ENCODE measurements at places on chromosomes 6 and 20. TPM values are rescaled to one million over a fixed set of nuclear protein-coding genes. Genes with fewer than 3 reads are reported as not detected.

IL17A gene
- total RNA-seq: not detected

GRCh38 chr6:148990403-148990802, 243.6 kb downstream of the UST start:
- H3K27me3 ChIP-seq: peaks cover 22% of the 10 kb centered on the region
- no peak overlapping the region for H3K27ac ChIP-seq
- no peaks in the 10 kb centered on the region for H3K36me3 ChIP-seq
- DNase-seq: no peak
- no peaks in the 10 kb centered on the region for H3K4me1 ChIP-seq

ARMH2 gene
- total RNA-seq: 0.30 TPM

- H3K36me3 ChIP-seq: no peaks in the 10 kb centered on the region
- H3K4me1 ChIP-seq: no peaks in the 10 kb centered on the region
- peaks cover 7% of the 10 kb centered on the region for H3K27me3 ChIP-seq
- DNase-seq: no peak
- no peak overlapping the region for H3K27ac ChIP-seq
Observed at GRCh38 chr20:59802018-59802417, 131.4 kb downstream of the SYCP2 start.

NR2E1 gene
- total RNA-seq: not detected

GRCh38 chr20:48818031-48818370, 9.8 kb downstream of the PREX1 start:
- peaks cover 71% of the 10 kb centered on the region for H3K4me1 ChIP-seq
- H3K4me3 ChIP-seq: peak overlapping the region; percentile 64
- no peaks in the 10 kb centered on the region for H3K27me3 ChIP-seq
- peak overlapping the region; percentile 84 for H3K27ac ChIP-seq
- no peak for DNase-seq

CYP39A1 gene
- not detected for total RNA-seq

Data from activated CD4-positive, alpha-beta T cell treated with anti-CD3 and anti-CD28 coated beads, Interleukin-2, amount 10 ng/mL, durations not matched to agents 24 days and 14 days (primary cell).